ENCODE measurements at places on chromosomes 12 and 14. TPM values are rescaled to one million over a fixed set of nuclear protein-coding genes. Genes with fewer than 3 reads are reported as not detected.

OAS2 gene
- total RNA-seq, result 5.8 TPM

SRGAP1 gene
- total RNA-seq, result 2.0 TPM

C12orf54 gene
- total RNA-seq, result not detected

CISTR gene
- not detected for total RNA-seq

CS gene
- 115 TPM for total RNA-seq

LMO3 gene
- total RNA-seq, result under 0.01 TPM
